ENCODE measurements at places on chromosomes 16 and 17. TPM values are rescaled to one million over a fixed set of nuclear protein-coding genes. Genes with fewer than 3 reads are reported as not detected.

TMEM88 gene
- total RNA-seq, result 2.4 TPM

GRCh38 chr17:32396343-32396742, 46.4 kb downstream of the ZNF207 start:
- no peak for DNase-seq

- DNase-seq, result no peak
Measured at GRCh38 chr16:61296814-61297213, 739.4 kb downstream of the CDH8 start.

TBC1D28 gene
- total RNA-seq, result not detected

GRCh38 chr16:76193906-76194615, 83.1 kb upstream of the CNTNAP4 start:
- no peak for DNase-seq

GRCh38 chr17:73749337-73749823, 105.1 kb upstream of the SDK2 start:
- DNase-seq, result no peak
